ENCODE measurements at places on chromosomes 11 and 22.

GRCh38 chr11:115391598-115391997 is 112.6 kb downstream of the CADM1 start:
- no peak for DNase-seq

DNA sequence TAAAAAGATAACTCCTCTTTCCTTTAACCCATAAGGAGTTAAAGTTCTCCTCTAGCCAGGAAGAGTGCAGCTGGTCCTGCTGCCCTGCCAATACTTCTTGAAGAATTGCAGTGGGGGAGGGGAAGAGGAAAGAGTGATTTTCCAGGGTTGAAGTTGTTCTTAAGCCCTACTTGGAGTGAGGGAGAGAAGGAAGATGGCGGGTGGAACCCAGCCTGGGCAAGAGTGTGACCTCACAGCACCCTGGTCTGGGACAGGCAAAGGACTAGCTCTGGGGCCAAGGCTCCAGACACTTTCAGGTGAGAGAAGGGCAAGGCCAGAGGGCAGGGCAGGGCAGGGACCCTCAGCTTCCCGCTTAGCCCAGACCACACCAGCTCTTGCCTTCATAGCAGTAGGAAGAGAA is 6.6 kb downstream of the TNKS1BP1 start:
- no peak for DNase-seq

DNA sequence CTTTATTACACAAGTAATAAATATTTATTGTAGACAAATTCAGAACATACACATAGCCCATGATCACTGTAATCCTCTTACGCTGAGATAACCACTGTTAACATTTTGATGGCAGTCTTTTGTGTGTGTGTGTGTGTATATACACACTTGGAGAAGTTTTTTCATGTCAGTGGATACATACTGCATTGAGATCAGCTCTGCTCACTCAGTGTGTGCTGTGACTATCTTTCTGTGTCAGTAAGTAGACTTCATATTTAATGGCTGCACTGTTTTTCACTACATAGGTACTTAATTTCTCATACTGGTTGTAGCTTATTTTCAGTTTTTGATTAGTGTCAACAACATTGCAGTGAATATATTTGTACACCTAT is 82.9 kb downstream of the FAM83F start:
- no peak for DNase-seq

DNA sequence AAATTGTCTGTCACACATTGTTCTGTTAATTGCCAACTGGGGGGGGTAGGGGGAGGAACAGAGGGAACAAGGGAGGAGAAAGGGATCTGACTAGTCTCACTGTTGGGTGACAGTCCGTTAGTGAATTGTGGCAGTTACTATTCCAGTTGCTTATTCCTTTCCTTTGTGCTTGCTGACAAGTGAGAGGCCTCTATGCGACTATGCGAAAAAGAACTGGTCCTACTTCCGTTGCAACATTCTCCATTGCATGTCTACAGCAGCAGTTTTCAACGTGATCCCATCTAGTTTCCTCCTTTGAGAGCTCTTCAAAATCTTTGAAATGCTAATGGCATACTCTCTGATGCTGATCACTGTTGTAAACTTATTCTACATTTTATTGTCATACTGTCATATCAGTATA is 672.2 kb downstream of the LRRC4C start:
- no peak for DNase-seq

- no peak for DNase-seq
These were observed 28.5 kb downstream of the RSPH14 start for GRCh38 chr22:23113067-23113846.

DNA sequence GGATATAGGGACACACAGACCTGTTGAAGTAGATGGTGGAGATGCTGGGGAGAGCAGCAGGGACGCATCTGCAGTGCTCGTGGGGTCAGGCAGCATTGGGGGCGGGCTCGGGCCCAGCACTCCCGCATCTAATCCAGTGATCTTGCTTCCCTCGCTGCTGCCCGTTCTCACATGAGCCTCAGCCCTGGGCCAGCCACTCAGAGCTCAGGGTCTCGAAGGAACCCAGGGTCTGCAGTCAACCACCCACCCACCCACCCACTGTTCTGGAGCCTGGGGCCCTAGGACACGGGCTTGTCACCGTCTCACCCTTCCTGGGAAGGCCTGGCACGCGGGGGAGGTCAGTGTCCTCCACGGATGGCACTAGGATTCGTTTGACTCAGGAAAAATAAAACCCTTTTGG is 406.0 kb downstream of the TBC1D22A start:
- DNase-seq, result no peak

- DNase-seq, result no peak
These were observed 16.8 kb downstream of the TPST2 start for GRCh38 chr22:26573026-26573662.

DNA sequence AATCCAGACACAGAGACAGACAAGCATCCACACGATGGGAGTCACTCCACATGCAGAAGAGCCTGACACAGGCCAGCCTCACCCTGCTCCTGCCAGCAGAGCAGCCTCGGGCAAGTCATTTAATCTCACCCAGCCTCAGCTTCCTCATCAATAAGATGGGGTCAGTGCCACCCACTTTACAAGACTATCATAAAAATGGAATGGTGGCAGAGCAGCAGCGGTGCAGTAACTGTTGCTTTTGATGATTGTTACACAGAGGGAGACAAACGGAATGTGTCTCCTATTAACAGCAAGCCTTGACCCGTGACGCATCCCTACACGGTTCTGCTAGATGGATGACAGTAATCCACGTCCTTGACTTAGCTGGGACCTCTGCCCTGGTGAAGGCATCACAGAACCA is 26.0 kb upstream of the ARFGAP3 start:
- no peak for DNase-seq

- DNase-seq, result no peak
These were observed 325.6 kb downstream of the BLID start for GRCh38 chr11:121790430-121790829.

All from activated CD4-positive, alpha-beta T cell treated with anti-CD3 and anti-CD28 coated beads, Interleukin-2, amount 10 ng/mL, durations not matched to agents 24 days and 14 days (primary cell).